Stimulated activated CD4-positive, alpha-beta T cell treated with anti-CD3 and anti-CD28 coated beads, Interleukin-1b, Interleukin-23, amount 100 ng/mL, for 1 hour (primary cell): ENCODE measurements at places on chromosomes 3 and 15.

- DNase-seq, result no peak
Observed at GRCh38 chr3:187964760-187965159, 189.2 kb upstream of the LPP start.

DNA sequence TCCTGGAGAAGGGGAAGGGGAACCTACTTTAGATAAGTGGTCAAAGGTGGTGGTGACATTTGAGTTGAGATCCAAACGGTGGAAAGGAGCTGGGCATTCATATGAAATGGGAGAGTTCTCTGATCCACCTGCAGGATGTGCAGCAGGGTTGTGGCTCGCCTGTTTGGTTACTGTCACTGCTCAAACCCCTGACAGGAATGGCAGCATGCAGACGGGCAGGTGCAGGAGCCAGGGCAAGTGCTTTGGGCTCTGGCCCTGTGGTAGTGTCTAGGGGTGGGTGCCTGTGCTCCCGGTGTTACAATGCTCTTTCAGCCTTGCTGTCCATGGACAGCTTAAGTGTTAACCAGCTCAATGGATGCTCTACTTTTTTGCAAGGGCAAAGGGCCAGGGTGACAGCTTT, 18.5 kb downstream of the PAQR9 start:
- no peak for DNase-seq

DNA sequence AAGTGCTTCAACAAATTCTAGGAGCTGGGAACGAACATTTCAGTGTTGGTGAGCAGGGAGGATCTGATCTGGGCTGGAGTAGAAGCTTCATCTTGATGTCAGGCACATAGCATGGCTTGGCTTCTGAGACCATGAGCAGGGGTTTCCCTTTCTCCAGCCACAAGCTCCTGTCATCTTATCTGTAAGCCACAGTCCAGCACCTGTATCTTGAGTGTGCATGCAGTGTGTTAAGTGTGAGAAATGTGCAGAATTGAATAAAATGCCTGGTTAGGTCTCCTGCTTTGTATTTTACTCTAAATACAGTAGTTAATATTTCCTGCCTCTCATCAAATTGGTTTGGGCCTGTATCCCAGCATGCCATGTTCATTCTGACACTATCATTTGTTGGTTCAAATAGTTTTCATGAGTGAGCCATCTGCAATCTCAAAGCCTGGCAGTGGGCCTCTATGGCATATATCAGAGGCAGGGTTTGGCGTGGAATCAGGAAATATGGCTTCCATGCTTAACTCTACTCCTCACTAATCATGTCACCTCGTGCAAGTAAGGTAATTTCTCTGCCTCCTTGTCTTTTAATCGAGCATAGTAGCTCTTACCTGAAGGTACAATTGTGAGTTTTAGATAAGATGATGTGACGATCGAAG, 43.3 kb downstream of the TLNRD1 start:
- no peak for DNase-seq

- DNase-seq, result no peak
Observed at GRCh38 chr3:197168606-197169005, 129.8 kb downstream of the DLG1 start.

GRCh38 chr3:34957677-34958076, 681.6 kb upstream of the ARPP21 start:
- no peak for DNase-seq

- no peak for DNase-seq
Observed at GRCh38 chr3:165748094-165748493, 89.1 kb downstream of the BCHE start.

DNA sequence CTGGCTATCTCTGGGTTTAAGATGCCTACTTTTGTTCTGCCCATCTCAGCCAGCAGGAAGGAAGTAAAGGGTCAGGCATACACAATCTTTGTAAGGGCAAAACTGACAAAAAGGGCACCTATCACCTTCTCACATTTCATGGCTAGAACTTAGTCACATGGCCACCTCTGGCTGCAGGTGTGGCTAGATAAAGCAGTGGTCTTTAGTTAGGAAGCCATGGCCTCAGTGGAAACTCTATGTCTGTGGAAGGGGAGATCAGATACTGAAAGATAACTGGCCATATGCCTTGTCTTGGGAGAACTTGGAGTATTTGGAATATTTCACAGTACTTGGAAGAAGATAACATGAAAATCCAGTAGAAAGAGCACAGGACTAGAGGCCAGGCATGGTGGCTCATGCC, 80.7 kb upstream of the TBL1XR1 start:
- DNase-seq, result no peak

DNA sequence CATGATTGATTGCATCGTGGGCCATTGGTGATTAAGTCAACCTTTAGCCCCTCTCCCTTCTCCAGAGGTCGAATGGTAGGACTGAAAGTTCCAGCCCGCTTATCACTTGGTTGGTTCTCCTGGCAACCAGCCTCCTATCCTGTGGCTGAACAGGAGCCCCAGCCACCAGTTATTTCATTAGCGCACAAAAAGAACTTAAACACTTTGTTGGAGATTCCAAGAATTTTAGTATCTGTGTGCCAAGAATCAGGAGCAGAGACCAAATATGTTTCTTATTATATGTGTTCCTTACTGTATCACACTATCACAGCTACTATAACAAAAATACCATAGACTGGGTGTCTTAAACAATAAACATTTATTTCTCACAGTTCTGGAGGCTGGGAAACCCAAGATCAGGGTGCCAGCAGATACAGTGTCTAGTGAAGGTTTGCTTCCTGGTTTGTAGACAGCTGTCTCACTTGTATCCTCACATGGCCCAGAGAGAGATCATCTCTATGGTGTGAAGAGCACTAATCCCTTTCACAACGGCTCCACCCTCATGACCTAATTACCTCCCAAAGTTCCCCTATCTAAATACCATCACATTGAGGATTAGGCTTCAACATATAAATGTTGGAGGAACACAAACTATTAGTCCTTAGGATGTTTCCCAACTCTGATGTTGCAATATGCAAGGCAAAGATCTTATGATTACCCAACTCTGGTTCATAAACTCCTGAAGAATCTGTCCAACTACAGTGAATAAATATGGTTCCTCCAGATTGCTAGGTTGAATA, 30.5 kb upstream of the APH1B start:
- no peak for DNase-seq

DNA sequence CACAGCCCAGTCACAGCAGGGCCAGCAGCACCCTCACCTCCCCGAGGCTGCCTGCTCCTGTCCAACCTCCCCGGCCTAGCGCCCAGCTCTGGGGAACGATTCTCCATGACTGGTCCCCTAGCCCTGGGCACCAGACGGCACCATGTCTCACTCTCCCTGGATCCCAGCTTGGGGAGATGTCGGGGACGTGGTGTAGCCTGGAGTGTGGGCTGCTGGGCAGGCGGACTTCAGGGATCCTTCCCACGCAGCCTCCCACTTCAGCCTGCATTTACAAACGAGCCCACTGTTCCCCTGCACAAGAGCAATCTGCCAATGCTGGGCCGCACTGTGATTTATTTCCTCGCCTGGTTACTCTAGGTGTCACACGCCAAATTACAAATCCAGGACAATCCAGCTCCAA, 31.3 kb downstream of the NUP210 start:
- DNase-seq, result no peak

DNA sequence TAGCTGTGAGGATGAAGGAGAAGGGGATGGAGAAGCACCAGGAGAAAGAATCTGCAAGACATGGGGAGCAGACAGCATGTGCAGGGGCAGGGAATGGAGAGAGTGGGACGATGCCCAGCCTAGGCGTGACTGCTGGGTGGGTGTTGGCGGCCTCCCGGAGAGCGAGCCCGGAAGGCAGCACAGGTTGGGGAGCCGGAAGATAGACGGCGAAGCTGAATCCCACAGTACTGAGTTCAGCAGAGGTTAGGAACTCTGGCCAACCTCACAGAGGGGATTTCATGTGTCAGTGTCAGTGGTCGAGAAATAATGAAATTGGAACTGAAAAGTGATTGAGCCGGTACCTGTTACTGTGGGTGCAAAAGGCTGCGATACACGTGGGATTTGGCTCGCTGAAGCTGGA, 55.2 kb downstream of the PXYLP1 start:
- no peak for DNase-seq
